ENCODE measurements at places on chromosomes 12 and 14. TPM values are rescaled to one million over a fixed set of nuclear protein-coding genes. Genes with fewer than 3 reads are reported as not detected.

DNA sequence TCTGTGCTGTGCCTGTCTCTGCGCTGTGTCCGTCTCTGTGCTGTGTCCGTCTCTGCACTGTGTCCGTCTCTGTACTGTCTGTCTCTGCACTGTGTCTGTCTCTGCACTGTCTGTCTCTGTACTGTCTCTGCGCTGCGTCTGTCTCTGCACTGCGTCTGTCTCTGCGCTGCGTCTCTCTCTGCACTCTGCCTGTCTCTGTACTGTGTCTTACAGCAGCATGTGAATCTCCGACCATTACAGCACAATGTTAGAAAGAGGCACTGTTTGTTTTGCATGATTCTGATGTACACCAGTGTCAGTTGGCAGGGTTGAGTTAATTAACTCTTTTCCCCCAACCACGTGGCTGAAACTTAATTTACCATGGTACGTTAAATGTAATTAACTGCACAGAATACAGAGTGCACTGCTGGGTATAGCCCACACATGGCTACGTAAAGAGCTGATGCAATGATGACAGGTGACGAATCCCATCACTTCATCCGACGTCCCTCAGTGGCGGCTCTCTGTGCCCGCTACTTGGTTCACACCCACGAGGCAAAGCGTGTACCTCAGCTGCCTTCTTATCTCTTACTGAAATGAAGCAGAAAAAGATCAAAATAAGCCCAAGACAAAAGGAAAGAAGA, 127.7 kb upstream of the SFSWAP start:
- no peak for DNase-seq

DNA sequence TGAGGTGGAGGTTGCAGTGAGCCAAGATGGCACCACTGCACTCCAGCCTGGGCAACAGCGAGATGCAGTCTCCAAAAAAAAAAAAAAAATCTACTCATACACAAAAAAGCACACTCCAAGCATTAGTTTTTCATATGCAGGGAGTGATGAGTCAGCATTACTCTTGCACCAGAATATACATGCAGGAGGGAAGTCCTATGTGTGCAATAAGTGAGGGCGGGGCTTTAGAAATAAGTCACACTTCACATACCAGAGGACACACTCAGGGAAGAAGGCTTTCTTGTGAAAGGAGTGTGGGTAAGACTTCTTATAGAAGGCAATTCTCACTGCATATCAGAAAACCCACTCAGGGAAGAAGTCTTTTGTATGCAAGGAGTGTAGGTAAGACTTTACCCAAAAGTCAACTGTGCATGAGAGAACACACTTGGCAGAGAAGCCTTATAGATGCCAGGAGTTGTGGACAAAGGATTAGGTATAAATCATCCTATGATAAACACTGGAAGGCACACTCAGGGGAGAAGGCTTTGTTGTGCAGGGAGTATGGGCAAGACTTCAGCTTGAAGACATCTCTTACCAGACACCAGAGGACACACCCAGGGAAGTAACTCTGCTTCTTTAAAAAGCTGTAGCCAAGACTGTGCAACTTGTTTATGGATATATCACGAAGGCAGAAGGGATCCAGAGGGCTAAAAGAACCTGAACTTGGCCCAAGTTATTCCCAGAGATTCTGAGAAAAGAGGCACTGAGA, 50.5 kb downstream of the ATF7 start:
- no peak for DNase-seq

DNA sequence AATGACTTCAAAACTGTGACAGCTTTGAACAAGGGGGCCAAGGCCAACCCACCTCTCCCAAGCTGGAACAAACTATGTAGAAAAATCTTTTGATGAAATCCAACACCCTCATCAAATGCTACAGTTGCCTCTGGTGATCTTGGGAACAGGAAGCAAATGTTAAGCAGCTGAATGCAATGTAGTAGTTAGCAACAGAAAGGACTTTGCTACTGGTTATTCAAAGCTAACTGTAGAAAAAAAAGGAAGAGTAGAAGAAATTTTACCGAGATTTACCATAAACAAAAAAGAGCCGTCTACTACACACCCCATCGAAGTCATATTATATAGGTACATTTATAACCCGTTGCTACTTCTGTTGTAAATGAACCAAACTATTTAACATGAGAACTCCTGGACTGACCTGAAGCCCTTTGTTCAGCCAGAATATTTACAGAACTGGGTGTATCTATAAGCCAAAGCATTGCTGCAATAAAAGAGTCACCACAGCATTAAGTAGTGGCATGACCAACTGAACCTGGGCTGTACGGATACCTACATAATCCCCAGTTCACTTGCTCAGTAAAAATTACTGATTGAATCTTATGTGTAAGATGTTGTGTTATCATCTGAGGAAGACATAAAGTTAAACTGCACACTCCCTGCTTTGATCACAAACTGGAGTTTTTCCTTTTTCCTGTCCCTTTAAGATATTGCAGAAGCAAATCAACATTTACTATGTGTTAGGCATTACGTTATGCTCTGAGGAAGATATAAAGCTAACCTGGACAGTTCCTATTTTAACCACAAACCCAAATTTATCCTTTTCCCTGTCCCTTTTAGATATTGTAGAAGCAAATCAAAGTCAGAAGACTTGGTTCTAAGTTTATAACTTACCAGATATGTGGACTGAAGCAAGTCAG, 25.1 kb downstream of the SYNJ2BP start:
- no peak for DNase-seq

DNA sequence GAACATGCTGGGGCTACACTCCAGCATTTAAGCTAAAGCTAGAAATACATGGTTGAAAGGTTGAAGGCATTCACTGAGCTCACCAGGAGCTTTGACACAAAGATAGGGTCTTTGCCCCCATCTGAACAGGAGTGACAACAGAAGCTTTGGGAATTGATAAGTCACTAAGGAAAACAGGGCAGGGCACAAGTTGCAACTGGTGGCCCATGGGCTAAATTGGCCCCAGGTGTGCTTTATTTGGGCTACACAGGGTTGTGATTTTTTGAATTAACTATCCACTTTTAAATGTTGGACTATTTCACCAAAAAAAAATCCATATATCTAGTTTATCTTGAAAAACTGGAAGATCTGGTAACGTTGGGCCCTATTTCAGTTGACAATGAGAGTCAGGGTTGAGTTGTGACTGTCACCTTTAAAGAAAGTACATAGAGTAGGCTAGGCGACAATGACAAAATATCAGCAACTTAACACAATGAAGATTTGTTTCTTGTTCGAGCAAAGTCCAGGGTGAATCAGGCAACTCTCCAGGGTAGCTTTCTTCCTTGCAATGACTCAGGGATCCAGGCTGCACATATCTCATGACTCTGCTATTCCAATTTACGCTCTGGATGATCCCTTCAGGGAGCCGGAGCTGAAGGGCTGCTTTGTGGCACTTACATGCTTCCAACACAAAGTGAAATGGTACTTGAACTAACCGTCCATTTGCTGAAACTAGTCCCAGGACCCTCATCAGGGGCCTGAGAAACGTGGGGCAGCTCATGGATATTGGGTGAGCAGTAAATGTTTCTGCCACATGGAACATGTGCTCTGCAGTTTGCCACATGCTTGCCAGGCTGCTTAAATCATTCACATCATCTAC, 13.3 kb upstream of the EIF4B start:
- no peak for DNase-seq

DNA sequence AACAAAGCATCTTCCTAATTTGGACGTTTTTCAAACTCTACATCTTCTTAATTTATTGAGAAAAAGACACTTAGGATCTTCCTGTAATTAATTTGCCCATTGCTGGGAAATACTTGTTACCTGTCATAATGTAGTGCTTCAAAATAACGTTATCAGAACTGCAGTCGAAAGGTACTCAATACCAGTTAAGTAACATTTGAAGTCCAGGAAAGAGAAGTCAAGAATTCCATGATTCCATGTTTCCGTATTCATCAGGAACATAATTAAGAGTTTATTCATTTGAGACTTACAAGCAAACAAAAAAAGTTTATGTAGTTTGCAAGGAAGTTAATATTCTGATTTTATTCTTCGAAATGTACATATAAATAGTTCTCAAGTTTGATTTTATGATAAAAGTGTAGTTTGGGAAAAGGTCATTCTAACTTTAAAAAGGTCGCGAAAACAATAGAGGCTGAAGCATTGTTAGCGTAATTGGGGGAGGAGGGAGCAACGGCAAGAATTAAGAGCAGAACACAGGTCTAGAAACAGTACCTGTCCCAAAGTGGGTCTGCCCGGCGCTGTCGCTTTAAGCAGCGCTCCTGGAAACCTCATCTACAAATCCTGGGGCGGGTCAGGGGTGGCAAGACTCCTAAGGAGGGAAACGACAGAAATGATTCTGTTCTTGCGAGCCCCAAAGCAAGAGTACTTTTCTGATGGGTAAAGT, 1.2 kb upstream of the KCNMB4 start:
- DNase-seq: no peak

DNA sequence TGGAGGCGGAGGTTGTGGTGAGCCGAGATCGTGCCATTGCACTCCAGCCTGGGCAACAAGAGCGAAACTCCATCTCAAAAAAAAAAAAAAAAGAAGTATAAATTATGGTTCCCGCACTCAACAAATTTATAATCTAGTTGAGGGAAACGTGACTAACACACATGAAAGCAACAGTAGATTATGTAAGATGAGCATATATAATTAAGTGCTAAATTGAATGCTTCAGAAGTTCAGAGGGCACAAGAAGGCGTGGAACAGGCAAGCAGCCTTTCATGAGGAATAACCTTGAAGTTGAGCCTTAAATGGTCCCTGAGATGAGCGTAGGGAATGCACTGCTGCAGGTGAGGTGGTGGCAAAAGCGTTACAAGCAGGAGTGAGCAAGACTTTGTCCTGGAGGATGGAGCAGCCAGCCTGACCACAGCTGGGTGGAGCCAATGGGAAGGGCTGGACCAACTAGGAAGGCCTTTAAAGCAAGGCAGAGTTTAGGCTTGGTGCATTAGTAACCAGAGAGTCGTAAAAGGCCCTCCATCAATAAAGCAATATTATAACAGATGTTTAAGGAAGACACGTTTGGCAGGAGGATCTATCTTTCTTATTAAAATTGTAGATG, 30.6 kb upstream of the TUBA1A start:
- DNase-seq: no peak

HELB gene
- polyA plus RNA-seq: 6.6 TPM

DNA sequence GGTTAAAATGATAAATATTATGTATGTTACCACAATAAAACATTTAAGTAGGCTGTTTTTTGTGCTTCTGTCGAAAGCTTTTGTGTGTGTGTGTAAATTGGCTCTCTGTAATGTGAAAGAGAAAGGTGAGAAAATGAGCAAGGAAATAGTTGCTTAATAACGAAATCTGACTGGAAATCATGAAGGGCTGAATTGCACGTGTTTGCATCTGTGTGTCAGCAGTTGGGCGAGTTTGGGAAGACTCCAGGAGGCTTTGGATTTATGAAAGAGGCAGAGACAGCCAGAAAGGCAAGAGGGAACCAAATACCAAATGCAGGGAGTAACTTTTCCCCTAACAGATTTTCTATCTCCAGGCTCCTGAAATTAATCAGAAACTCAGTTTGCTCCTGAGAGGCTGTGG, 47.2 kb upstream of the PLEKHG3 start:
- no peak for DNase-seq

PDZRN4 gene
- polyA plus RNA-seq: 0.35 TPM

DNA sequence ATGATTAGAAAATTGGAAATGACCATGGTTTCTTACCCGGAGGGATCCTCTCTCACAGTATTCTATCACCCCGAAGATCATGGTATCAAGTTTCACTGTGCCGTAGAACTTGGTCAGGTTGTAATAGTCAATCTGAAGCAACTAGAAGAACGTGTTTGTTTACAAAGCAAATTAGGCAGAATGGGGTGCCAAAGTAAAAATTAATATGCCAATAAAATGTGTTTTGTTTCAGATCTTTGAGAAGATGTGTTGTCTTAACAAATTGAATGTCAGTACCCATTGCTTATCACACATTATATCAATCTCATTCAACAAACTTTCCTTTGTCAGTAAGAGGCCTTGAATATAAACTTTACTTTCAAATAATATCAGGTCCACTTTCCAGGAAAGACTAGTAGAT, 45.0 kb downstream of the GUCY2C start:
- no peak for DNase-seq

CLEC2D gene
- 23.8 TPM for polyA plus RNA-seq

GRCh38 chr12:93875157-93875556, 198.0 kb downstream of the CRADD start:
- DNase-seq: no peak

DNA sequence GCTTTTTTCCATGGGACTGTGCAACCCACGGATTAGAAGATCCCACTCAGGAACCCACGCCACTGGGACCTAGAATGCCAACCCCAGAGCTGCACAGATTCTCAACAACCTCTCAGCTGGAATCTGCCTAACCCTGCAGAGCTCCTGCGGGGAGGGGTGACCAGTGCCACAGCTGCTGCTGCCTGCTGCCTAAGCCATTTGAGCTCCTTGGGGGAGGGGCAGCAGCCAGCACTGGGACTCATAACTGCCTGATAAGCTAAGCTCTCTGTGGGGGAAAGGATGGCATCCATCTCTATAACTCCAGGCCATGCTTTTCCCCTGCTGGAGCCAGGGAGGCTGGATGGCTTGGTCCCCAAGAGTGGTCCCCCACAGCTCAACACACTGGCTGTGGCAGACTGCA, 182.8 kb downstream of the SLC5A8 start:
- DNase-seq: no peak

- no peak for DNase-seq
Observed at GRCh38 chr14:84483072-84483420, 1046.9 kb upstream of the FLRT2 start.

GRCh38 chr12:82600379-82600778, 86.3 kb upstream of the TMTC2 start:
- no peak for DNase-seq

Data from right lung (tissue), 10 donors.